ENCODE measurements at places on chromosomes 2 and 18. TPM values are rescaled to one million over a fixed set of nuclear protein-coding genes. Genes with fewer than 3 reads are reported as not detected.

GRCh38 chr18:36294031-36294430, 3.5 kb upstream of the FHOD3 start:
- DNase-seq, result no peak

GRCh38 chr18:31772699-31773098, 12.0 kb upstream of the SLC25A52 start:
- no peak for DNase-seq

- no peak for DNase-seq
Measured at GRCh38 chr2:148658807-148659722, 14.5 kb downstream of the EPC2 start.

- DNase-seq, result no peak
Measured at GRCh38 chr2:232097758-232098157, 136.2 kb downstream of the DIS3L2 start.

DNA sequence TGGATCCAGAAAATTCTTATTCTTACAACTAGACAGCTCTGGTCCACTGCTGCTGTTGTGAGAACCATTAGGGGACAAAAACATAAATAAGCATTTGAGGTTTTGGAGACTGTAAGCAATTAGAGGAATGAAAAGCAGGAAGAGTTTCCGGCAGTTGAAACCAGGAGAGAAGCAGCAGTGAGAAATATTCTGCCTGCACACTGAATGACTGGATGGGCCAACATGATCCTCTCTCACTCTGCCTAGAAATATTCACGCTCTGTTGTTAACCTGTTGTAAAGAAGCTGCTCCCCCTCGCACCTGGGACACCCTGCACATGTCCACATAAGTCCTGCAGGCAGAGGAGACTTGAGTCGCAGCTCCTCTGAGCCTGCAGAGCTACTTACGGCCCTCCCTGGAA, 60.4 kb upstream of the RNF152 start:
- DNase-seq, result no peak

Gene AOX1
- not detected for total RNA-seq

Gene PRKAG3
- not detected for total RNA-seq

Gene CD226
- 0.31 TPM for total RNA-seq

Gene EDAR
- total RNA-seq, result not detected
